CD4-positive, alpha-beta T cell treated with Interleukin-1 beta for 1 hour (primary cell): ENCODE measurements at places on chromosomes 7 and 10.

- DNase-seq: no peak
Measured at GRCh38 chr10:66996996-66997395, 71.2 kb downstream of the LRRTM3 start.

DNA sequence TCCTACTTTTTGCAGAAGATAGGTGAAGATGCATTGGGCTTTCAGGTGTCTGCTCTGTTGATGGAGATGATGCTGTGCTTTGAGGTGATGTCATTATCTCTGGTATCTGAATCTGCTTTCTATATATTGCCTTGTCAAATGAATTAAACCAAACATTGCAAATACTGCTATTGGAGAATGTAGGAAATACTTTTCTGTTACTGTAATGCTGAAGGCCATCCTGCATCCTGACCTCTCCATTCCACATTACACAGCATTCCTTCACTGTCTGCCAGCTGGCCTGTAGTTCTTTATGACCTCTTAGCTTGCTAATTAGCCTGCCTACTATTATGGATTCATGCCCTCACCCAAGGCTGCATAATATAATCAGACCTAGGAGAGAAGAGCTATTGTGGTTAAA, 73.2 kb downstream of the VCL start:
- DNase-seq: no peak

DNA sequence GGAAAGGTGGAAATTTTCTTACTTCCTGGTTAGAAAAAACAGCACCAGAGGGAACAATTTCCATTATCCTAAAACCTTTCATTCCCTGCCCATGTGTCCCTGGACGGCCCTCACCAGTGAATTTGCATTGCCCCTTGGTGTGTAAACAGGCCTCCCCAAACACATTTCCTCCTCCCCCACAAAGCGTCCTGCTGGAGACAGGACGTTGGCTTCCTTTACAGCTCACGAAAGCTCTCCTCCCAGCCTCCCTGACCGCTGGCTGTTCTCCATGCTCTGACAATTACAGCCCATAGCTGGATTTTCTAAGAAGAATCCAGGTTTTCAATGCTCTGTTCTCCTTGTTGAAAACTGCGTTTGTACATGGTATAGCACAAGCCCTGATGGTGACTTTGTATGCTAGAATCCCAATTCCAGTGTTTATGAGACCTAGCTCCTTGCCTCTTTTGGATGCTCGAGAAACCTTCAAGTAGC, 724.2 kb upstream of the CELF2 start:
- no peak for DNase-seq

DNA sequence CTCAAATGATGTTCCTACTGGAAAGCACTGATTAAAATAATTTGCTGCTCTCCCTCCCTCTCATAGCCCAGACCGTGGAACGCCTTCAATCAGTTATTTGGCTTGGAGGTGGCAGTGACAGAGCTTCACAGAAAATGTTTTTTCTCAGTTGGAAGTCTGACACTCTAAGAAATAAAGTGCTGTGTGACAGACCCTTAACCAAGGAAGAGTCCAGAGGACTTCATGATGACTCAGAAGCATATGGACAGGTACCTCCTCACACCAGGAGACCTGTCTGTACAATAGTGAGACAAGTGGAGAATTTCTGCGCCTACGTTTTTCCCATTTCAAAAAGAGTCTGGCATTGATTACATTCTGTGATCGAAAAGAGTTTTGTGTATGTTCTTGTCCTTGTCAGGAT, 295.5 kb downstream of the DOCK4 start:
- no peak for DNase-seq

DNA sequence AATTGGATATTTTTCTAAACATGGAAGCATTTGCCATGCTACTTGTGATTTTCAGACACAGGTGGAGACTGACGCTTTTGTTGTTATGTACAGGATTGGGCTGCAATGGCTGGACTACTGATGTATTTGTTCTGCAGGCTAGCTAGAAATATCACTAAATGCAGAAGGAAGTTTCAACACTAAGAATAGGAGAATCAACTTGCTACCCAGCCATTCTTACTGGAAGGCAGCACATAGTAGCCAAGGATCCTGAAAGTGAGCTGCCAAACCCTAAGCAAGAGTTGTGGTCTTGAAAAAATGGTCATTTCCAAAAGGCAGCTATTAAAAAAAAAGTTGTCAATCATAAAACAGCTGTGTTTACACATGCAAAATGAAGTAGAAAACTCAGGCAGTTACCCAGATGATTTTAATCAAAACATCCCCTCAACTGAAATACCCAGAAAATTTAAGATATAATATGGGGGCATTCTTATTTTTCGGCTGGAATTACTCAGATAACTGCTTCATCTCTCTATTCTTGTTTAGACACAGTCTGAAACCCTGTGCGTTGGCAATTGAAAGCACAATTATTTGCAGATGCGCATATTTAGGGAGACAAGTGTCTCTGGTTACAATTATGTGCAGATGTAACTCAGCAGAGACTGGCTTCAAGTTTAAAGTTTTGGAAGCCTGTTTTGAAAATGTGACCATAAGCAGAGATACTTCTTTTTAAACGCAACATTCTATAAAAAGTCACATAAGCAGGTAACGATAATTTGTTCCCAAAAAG, 31.2 kb downstream of the GFRA1 start:
- no peak for DNase-seq

DNA sequence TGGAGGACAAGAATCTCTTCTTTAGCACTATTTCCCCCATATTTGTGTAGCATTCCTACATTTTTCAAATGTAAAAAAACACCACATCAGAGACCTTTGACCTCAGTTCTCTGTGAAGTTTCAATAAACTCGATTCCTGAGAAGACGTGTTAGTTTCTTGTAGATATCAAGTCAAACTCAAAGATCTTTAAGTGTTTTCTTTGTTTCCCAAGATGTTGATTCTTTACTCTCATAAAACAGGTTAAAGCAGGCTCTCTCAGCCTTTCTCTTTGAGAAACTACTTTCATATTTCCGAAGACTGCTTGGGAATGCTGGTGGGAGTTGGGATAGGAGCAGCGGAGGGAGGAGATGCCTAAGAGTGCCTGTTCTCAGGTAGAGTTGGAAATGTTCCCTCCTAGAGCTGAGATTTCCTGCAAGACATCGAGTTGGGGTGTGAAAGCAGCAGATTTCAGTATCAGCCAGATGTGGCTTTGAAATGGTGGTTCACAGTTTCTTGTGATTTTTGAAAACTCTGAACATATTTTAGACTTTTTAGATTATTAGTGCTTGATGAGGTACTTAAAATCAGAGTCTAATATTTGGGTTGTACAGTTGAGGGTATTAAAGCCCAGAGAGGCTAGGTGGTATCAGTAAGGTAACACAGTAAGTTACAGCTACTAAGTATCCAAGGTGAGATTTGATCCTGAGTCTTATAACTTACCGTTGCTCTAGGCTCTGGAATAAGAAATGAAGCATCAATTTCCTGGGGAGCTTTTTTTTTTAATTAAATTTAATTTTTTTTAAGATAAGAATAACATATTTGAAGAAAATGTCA, 13.9 kb downstream of the ADK start:
- DNase-seq: no peak

DNA sequence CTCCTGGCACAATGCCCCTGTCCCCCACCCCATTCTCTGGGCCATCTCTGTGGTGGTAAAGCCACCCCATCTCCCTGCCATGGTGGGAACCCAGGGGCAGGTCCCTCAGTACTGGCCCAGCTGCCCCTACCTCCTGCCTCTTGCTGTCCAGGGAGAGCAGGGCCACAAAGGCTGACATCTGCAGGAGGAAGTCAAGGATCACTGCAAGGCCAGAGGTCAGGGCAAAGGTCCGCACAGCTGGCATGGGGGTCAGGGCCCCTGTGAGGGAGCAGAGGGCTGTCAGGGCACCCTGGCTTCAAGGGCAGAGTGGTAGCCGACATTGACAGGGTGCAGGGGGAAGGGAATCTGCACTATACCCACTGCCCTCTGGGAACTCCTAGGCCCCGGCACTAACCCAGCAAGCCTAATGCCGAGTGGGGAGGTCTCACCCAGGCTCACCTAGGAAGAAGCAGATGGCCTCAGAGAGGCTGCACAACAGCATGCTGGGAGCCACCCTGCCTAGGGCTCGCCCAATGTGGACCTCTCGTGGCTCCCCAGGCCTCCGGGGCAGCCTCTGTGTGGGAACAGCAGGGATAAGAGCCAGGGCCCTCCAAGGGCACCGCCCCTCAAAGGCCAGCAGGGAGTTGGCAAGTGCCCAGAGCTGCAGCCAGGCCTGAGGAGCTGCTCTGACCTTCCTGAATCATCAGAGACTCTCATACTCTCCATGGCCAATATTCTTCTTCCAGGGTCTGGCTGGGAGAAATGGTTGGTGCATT, 7.7 kb downstream of the NPC1L1 start:
- DNase-seq: no peak

DNA sequence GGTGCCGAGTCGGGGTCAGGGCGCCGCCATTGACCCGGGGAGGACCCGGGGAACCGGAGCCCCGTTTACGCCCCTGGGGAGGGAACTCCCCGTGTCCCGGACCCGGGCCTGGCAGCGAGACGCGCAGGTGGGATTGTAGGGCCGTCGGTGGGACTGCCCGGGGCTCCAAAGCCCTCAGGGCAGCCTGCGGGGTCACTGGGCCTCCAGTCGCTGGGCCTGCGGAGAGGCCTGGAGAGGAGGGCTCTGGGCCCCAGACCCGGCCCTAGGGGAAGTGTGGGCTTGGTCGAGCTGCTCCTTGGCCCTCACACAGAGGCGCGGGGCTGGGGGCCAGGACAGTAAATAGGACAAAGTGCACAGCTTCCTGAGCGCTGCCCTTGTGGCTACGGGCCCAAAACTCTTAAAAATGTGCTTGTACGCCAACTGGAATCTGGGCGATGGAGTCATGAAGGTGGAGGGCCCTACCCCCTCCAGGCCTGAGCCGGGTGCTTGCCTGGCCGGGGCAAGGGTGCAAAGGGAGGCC, 657 bp downstream of the ECHDC3 start:
- no peak for DNase-seq

GRCh38 chr10:24277771-24278170, 68.8 kb downstream of the KIAA1217 start:
- no peak for DNase-seq

- DNase-seq: no peak
Measured at GRCh38 chr7:102313997-102314780, 27.5 kb downstream of the SH2B2 start.

DNA sequence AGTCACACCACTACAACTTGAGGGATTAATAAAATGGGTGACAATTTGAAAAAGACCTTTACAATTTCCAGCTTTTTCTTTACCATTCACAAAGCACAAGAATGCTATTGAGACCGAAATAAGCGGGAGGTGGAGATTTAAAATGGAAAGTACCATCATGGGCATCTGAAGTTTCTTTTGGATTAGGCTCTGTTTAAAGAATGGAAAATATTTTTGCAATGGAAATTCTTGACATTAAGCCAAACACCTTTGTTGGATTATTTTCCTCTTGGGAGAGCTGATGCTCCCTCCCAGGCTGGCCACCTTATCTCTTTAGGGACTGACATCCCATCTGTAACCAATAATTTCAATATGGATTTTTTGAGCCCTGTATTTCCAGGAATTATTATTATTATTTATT, 62.5 kb downstream of the BPGM start:
- no peak for DNase-seq
